COR-L47 (cell line): ENCODE measurements at places on chromosomes 5 and 9.

DNA sequence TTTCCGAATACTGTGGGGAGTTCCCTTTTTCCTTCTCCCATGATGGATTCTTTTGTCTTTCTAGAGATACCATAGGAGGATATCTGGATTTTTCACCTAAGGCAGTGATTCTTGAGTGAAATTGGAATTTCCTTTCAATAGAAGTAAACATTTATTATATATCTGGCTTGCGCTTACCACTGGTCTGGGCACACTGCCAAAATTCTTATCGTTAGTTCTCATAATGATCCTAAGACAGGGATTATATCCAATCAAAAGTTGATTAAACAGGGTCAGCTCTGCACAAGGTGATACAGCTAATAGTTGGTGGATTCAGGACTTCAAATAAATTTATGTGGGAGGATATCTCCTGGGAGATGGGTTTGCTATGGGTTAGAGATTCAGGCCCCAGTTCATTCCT lies 9.6 kb downstream of the TLE4 start:
- peak; percentile 56 for DNase-seq

DNA sequence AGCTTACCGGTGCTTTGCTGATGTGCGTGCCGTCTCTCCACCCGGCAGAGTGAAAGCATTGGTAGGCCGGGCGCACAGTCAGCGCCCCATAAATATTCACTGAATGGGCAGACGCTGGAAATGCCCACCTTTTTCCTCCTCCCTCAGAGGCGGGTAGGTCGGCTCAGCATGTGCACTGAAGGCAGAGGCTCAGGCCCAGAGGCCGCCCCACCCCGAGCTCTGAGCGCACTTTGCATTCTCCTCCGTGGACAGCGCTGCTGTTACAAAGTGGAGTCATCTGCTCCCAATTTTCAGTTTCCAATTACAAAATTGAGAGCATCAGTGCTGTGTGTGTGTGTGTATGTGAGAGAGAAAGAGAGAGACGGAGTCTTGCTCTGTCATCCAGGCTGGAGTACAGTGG lies 10.6 kb downstream of the UCK1 start:
- DNase-seq = no peak

- no peak for DNase-seq
These were observed 52.2 kb downstream of the LMNB1 start for GRCh38 chr5:126829098-126829497.

DNA sequence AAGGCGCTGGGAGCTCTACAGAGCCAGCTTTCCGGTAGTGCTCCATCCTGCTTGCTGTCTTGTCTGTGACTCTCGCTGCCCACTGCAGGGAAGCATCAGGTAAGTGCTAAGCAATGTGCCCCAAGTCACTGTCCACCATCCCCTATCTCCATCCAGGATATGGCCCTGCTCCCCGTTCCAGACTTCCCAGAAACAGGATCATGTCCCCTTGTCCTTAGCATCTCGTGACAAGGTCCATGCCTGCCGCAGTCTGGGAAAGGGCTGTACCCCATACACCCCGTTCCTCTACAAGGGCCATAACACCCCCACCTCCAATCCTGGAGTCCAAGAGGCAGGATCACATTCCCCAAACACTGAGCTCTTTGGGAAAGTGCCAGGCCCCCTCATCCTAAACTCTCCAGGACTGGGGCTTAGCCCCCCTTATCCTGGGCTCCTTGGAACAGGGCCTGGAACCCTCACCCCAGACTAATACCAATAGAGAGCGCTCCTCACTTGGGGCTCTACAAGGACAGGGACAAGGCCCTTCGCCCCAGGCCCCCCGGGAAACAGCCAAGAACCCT lies 566 bp downstream of the RPP25L start:
- no peak for DNase-seq

- no peak for DNase-seq
These were observed 14.3 kb upstream of the CTNND2 start for GRCh38 chr5:11918463-11919045.

GRCh38 chr5:33857037-33857436 lies 34.8 kb downstream of the ADAMTS12 start:
- DNase-seq = no peak

GRCh38 chr9:89778100-89779090 lies 173.6 kb downstream of the GADD45G start:
- no peak for DNase-seq

DNA sequence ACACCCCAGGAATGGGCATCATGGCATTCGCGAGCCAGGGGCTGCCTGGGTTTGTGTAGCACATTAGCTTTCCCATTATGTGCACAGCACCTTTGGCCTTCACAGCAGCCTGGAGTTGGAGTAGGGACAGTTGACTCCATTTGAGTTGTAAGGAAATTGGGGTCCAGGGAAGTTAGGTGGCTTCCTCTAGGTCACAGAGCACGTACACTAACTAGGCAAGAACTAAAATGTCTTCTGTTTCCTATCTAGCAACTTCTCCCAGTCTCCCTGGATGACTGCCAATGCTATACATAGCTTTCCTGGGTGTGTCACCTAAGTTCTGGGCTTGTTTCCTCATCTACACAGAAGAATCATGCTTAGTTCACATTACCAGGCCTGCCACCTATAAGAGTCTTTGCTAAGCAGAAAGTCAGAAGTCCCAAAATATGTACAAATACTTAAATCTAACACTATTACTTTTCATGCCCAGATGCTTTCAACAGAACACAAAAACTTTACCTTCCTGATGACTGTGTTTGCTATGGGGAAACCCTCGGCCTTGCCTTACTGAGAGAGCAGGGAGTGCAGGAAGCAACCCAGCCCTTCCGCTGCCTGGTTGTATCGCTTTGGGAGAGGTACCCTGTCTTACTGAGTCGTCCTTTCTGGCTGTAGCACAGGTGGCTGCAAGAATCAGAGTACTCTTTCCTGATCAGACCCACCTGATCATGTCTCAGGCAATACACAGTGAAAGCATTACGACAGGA lies 12.0 kb downstream of the MACROH2A1 start:
- DNase-seq = no peak

DNA sequence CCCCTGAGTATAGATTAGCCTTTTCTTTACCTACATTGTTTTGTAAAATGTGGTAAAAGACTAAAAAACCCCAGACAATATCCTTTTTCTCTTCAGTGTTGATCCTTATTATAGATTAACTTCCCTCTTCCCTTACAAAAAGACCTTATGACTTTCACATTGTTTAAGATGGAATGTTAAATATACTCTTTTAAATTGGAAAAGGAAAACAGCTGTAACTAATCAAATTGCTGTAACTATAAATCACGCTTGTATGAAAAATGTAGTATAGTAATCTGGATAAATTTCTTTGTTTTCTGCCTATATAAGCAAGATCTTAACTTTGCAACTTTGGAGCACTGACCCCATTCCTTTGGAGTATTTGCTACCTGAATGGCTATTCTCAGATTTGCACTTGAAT lies 383.1 kb downstream of the FAM170A start:
- no peak for DNase-seq

DNA sequence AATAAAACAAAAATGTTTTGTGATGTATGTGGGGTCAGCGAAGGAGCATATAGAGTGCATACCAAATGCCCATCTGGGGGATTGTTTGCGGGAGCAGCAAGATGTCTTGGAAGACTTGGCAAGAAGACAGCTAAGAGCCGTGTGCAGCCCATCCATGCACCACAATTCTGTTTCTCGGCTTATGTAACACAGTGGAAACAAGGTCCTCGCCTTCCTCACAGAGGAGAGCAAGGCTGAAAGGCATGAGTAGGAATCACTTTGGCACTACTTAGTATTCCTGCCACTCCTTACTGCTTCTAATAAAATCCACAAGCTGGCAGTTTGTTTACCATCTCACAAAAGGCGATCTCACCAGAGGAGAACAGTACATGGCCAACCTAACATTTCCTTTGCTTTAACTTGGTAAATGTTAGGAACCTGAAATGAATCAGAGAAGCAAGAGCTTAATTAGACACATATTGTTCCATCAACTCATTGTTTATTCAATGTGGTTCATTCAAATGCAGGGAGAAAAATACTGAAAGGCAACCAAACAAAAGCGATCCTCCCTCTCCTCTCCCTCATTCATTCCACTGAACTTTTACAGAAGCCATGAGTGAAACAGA lies 648.1 kb downstream of the ACTL7B start:
- no peak for DNase-seq

DNA sequence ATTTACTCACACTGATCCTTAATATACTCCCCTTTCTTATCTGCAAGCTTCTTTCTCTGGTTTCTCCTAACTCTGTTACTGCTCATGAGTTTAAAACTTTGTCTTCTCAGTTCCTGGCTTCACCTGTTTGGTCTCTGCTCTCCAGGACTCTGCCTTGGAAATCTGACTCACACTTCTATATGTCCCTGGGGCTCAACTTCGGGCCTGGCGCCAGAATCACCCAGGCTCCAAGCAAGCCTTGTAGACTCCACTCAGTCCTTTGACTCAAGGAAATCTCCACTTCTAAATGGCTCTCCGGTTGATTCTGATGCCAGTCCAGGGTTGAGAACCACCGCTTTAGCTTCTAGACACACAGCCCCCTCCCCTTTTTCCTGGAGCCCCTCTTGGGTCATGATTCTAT lies 57.8 kb downstream of the TMC1 start:
- DNase-seq = no peak

DNA sequence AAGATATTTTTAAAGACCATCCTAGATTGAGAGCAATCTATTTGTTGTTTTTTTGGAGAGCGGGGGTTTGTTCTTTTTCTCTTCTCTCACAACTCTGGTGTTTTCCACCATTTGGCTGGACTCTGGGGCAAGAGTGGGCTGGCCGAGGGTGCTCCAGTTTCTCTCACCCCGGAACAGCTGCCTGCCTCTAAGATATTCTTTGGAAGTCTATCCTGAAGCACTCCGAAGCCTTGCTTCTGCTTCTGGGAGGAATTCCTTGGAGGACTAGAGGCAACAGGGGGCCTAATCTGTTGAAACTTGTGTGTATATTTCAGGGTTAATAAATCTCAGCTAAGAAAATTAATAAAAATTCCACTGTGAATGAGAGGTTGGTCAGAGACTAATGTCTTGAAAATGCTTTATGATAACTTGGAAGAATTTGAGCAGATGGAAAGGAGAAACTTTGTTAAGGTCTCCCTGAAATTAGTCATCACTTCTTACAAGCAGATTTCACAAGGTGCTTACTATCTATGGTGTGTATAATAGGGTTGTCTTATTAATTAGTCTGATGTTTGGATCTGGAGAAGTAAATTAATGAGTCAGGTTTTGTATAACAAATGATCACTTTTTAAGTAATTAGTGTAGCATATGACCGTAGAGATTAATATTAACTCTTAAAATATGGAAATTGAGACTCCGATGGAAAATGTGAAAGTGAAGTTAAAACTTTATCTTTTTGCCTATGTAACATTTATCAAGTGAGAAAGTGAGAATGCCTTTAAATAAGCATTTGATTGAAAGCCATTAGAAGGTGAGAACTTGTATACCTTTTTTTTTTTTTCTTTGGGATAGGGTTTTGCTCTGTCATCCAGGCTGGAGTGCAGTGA lies 4.0 kb downstream of the MAN2A1 start:
- no peak for DNase-seq

GRCh38 chr9:98247831-98248657 lies 7.4 kb downstream of the TBC1D2 start:
- no peak for DNase-seq

DNA sequence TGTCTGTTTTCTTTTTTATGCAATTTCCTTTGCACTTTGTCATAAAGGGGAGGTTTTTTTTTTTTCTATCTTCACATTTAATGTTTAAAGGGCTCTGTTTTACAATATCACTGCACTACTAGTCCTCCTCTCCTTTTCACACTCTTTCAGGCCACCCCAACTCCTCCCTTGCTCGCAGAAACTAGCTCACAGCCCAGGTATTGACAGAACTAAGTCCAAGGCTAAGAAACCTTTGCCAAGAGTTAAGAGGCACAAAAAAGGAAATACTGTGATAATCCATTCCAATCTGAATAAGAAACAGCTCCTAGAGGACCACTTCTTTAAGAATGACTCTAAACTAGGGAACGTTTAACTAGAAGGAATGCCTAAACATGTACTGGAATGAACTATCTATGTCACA lies 1.1 kb upstream of the FGF10 start:
- no peak for DNase-seq

GRCh38 chr5:73030531-73030930 lies 74.7 kb downstream of the FCHO2 start:
- peak; percentile 27 for DNase-seq

GRCh38 chr9:35517131-35517530 lies 27.2 kb downstream of the RUSC2 start:
- no peak for DNase-seq

GRCh38 chr9:31065691-31066090 lies 1318.8 kb upstream of the ACO1 start:
- no peak for DNase-seq

DNA sequence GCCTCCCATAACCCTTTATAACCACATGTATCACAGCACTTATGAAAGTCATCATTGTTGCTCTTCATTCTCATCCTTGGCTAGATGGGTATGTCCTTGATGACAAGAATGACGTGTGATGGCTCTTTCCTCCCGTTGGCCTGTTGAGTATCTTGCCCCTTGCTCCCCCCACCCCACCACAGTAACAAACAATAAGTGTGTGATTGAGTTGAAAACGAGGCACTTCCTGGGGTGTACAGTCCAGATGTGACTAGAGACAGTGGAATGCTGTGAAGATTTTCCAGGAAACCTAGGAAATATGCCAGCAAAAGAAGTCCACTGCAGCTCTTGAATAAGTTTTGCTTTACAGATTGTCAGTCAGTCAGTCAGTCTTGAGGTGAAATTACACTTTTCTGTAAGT lies 262.5 kb downstream of the ELAVL2 start:
- no peak for DNase-seq

DNA sequence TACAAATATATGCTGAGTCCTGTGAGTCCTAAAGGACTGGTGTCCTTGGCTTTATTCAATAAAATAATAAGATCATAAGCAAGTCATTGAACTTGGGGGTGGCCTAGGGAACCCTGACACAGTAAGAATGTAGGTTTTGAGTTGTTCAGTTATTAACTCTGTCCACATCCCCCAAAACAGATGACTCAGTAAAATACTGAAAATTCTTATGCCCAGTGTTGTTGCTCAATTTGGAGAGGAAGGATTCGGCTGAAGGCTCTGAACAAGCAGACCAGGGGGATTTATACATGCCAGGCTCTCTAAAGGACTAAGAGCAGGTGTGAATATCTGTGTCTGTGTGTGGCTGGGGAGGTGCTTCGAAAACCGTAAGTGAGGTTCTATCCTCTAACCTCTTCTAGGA lies 173.7 kb downstream of the RMI1 start:
- no peak for DNase-seq

DNA sequence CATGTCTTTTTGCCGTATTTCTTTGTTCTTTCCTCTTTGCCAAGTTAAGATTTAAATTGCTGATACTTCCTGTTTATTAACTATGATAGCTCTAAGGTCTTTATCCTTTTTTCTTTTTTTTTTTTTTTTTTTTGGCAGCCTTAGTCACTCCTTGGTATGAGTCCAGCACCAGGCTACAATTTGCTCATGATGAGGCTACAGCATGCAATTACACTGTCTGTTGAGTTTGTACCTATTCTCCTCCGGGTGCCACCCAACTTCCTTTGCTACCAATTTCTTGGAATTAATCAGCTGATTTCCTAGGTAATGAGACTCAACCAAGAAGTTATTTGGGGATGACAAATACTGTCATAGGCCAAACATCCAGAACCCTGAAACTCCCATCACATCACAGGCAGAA lies 25.5 kb downstream of the ACTL7B start:
- peak; percentile 11 for DNase-seq

GRCh38 chr5:39023121-39023520 lies 51.1 kb downstream of the RICTOR start:
- no peak for DNase-seq
